Right cardiac atrium (tissue), 5 donors: ENCODE measurements at places on chromosomes 13 and 19. TPM values are rescaled to one million over a fixed set of nuclear protein-coding genes. Genes with fewer than 3 reads are reported as not detected.

Gene IL4I1
- total RNA-seq = not detected

Gene RFPL4A
- not detected for total RNA-seq

Gene KCNN4
- 1.4 TPM for total RNA-seq

Gene ATP8A2
- total RNA-seq = 0.22 TPM

Gene GEMIN7
- 12.8 TPM for total RNA-seq

Gene ATP4A
- total RNA-seq = not detected

Gene INSR
- 48.2 TPM for total RNA-seq

Gene METTL21C
- not detected for total RNA-seq

Gene TPRX1
- not detected for total RNA-seq

Gene PRTN3
- not detected for total RNA-seq

Gene NLRP4
- not detected for total RNA-seq

Gene MBD3L3
- total RNA-seq = not detected

Gene TINCR
- 0.06 TPM for total RNA-seq

Gene CAMSAP3
- 0.20 TPM for total RNA-seq

Gene TBXA2R
- total RNA-seq = 1.3 TPM

Gene KLF1
- total RNA-seq = not detected

Gene RNF17
- total RNA-seq = not detected

Gene CEACAM16
- total RNA-seq = not detected

Gene LILRA5
- 1.7 TPM for total RNA-seq

Gene ZNF468
- total RNA-seq = 10.7 TPM

Gene DACT3
- 46.5 TPM for total RNA-seq

Gene PRPF31
- 44.5 TPM for total RNA-seq

Gene CEACAM21
- 0.65 TPM for total RNA-seq

Gene KL
- 2.1 TPM for total RNA-seq

Gene CLDN10
- not detected for total RNA-seq

Gene OR7D2
- not detected for total RNA-seq

Gene C19orf73
- total RNA-seq = 1.2 TPM

Gene FOSB
- total RNA-seq = 8.4 TPM
